Large intestine (tissue), 12 donors: ENCODE measurements at places on chromosomes 2 and 18.

DNA sequence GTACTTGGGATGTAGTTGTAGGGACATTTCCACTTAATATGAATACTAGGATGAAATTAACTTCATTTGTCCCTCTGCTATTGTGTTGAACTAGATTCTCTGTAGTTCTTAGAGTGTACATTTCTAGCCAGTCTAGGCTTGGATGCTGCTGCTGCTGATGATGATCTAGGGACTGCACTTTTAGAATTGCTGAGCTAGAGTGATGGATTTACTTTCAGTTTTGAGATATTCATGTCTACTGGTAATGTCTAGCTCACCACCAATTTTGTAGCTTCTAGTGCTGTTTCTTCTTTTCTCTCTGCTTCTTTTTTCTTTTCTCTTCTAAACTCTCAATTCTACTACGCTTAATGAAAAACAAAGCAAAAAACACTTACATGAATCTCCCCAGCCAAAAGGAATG, 49.4 kb downstream of the MRPS9 start:
- no peak for DNase-seq
- no peaks in the 10 kb centered on the region for H3K27me3 ChIP-seq
- H3K4me1 ChIP-seq = no peaks in the 10 kb centered on the region
- no peak overlapping the region for H3K4me3 ChIP-seq

DNA sequence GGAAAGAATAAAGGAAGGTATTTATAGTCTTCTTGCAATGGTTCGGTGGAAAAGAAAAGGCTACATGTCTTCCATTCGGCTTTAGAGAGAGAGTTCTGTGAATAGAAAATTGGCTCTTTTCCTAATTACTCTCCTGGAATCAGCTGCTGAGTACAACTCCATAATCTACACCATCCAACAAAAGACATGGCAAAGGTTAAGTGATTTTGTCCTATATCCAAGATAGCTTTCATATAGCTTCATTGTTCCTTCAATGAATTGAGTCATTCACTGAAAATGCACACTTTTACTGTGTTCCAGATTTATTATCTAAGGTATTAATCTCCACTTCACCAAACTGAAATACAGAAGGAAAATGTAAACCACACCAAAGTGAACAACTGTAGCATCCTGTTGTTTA, 514.5 kb downstream of the LRRTM4 start:
- no peak overlapping the region for H3K27ac ChIP-seq
- no peak overlapping the region for H3K4me3 ChIP-seq
- no peaks in the 10 kb centered on the region for H3K27me3 ChIP-seq
- H3K4me1 ChIP-seq = no peaks in the 10 kb centered on the region
- DNase-seq = no peak

- no peaks in the 10 kb centered on the region for H3K27me3 ChIP-seq
- H3K4me1 ChIP-seq = peaks cover 16% of the 10 kb centered on the region
- H3K4me3 ChIP-seq = no peak overlapping the region
- H3K36me3 ChIP-seq = no peaks in the 10 kb centered on the region
- no peak for DNase-seq
- H3K27ac ChIP-seq = no peak overlapping the region
Observed at GRCh38 chr18:45517181-45517741, 98.0 kb upstream of the SLC14A2 start.

GRCh38 chr2:236167297-236168109, 683 bp downstream of the GBX2 start:
- H3K27ac ChIP-seq = no peak overlapping the region
- peak; percentile 49 for DNase-seq
- peaks cover 26% of the 10 kb centered on the region for H3K4me1 ChIP-seq
- H3K36me3 ChIP-seq = no peaks in the 10 kb centered on the region
- no peak overlapping the region for H3K4me3 ChIP-seq
- peaks cover 99% of the 10 kb centered on the region for H3K27me3 ChIP-seq

GRCh38 chr18:48771641-48772375, 179.0 kb downstream of the SMAD7 start:
- no peak for DNase-seq
- H3K4me1 ChIP-seq = peaks cover 21% of the 10 kb centered on the region
- H3K27ac ChIP-seq = no peak overlapping the region

DNA sequence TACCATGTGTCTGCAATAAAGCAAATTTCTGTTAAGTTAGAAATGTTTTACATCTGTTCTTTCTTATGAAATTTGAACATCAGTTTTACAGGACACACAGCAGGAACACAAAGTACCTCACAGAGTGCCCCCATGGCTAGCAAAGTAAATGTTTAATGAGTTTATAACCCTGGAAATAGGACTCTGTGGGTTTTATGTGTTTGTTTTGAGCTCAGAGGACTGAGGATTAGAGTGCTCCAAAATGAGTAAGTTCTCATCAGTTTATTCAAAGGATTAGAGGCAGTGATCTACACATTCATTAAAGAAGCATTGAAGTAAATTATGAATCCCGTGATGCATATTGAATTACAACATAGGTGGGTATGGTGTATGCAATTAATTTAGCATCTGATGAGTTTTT, 281.8 kb downstream of the GULP1 start:
- no peak overlapping the region for H3K4me3 ChIP-seq
- H3K27me3 ChIP-seq = no peaks in the 10 kb centered on the region
- no peak overlapping the region for H3K27ac ChIP-seq
- H3K4me1 ChIP-seq = no peaks in the 10 kb centered on the region
- peak; percentile 5 for DNase-seq

DNA sequence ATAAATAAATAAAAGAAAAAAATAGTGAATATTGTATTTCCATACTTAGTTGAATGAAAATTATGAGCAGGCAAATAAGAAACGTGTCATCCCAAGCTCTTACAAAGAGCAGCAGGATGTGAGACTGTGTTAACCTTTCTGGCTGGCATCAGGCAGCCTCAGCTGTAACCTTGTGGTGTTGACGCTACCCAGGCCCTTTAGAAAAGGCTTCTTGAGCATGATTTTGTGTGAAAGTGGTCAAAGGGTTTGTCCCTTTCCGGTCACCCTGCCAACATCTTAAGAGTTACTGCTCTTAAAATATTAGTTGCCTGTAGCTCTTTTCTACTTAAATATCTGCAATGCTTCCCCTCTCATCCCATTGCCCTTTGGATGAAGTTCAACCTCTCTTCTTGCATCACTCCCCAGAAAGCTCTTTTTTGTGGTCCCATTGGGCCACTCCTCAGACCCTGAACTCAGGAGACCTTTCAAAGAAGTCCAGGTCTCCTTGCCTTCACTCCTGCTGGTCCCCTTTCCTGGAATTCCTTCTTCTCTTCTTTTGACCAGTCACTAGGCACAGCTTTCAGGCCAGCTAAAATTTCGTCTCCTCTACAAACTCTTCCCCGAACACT, 35.0 kb downstream of the RHOB start:
- no peak overlapping the region for H3K4me3 ChIP-seq
- DNase-seq = no peak
- H3K27ac ChIP-seq = no peak overlapping the region
- H3K27me3 ChIP-seq = no peaks in the 10 kb centered on the region
- no peaks in the 10 kb centered on the region for H3K4me1 ChIP-seq

- H3K27me3 ChIP-seq = peaks cover 2% of the 10 kb centered on the region
- H3K27ac ChIP-seq = no peak overlapping the region
- H3K4me3 ChIP-seq = no peak overlapping the region
- H3K36me3 ChIP-seq = no peaks in the 10 kb centered on the region
- DNase-seq = no peak
Observed at GRCh38 chr2:9152975-9153642, 53.5 kb upstream of the ASAP2 start.

- H3K4me3 ChIP-seq = no peak overlapping the region
- H3K27me3 ChIP-seq = no peaks in the 10 kb centered on the region
- no peak overlapping the region for H3K27ac ChIP-seq
- H3K4me1 ChIP-seq = no peaks in the 10 kb centered on the region
Observed at GRCh38 chr2:154762638-154763037, 64.1 kb downstream of the KCNJ3 start.

- DNase-seq = no peak
- no peaks in the 10 kb centered on the region for H3K27me3 ChIP-seq
- no peak overlapping the region for H3K27ac ChIP-seq
- no peak overlapping the region for H3K4me3 ChIP-seq
- no peaks in the 10 kb centered on the region for H3K36me3 ChIP-seq
Observed at GRCh38 chr2:1518331-1518803, 105.1 kb downstream of the TPO start.

GRCh38 chr2:41510108-41510507, 537.7 kb upstream of the PKDCC start:
- no peaks in the 10 kb centered on the region for H3K4me1 ChIP-seq
- no peaks in the 10 kb centered on the region for H3K36me3 ChIP-seq
- H3K27me3 ChIP-seq = no peaks in the 10 kb centered on the region
- no peak for DNase-seq
- H3K27ac ChIP-seq = no peak overlapping the region

DNA sequence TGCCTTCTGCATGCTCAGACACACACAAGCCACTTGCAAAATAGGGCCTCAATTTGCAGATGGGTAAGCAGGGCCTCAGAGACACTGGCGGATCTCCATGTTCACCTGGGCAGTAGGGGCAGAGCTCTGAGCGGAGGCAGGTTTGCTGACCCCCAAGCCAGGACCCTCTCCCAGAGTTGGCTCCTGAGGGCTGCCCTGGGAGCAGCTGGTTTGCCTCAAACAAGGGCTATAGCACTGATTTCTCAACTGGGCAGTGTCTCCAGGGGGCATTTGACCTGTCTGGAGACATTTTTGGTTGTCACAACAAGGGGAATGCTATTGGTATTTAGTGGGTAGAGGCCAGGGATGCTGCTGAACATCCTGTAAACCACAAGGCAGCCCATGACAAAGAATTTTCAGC, 11.6 kb downstream of the GLI2 start:
- no peak for DNase-seq
- peaks cover 59% of the 10 kb centered on the region for H3K27me3 ChIP-seq
- H3K27ac ChIP-seq = no peak overlapping the region
- H3K4me3 ChIP-seq = no peak overlapping the region

GRCh38 chr2:61282104-61282590, 120.2 kb downstream of the C2orf74 start:
- no peaks in the 10 kb centered on the region for H3K27me3 ChIP-seq
- H3K36me3 ChIP-seq = peaks cover 32% of the 10 kb centered on the region
- H3K27ac ChIP-seq = no peak overlapping the region
- no peaks in the 10 kb centered on the region for H3K4me1 ChIP-seq

- DNase-seq = peak; percentile 35
- peaks cover 77% of the 10 kb centered on the region for H3K36me3 ChIP-seq
- H3K27me3 ChIP-seq = no peaks in the 10 kb centered on the region
- no peak overlapping the region for H3K27ac ChIP-seq
Observed at GRCh38 chr2:233267516-233268245, 16.2 kb downstream of the ATG16L1 start.

DNA sequence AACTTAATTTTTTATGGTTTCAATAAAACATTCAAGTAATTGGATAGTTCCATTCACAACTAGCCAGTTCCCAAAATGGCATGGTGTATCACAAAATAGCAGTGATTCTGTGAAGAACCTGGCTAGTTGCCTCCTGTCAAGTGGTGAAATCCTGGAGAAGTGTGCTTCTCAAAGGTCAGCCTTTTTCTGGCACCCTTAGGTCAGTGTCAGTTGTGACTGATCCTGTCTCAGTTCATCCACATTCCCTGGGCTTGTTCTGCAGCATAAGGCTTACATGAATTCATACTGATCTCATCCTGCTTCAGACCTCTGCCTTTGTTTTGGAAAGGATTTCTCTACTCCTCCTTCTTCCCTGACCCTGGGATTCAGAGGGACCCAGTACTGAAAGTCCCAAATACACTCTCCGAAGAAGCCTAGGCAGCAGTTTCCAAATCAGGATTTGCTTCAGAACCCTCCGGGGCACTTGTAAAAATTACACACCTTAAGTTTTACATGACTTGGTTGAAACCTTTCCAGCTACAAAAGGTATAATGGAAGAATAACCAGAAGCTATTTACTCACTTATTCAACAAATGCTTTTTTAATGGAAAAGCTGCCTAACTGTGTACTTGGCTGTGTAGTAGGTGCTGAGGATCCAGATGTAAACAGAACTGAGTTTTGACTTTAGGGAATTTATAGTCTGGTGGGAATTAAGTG, 11.0 kb downstream of the MAP3K20 start:
- DNase-seq = no peak
- H3K4me3 ChIP-seq = no peak overlapping the region
- H3K27ac ChIP-seq = no peak overlapping the region
- no peaks in the 10 kb centered on the region for H3K27me3 ChIP-seq
- peaks cover 3% of the 10 kb centered on the region for H3K36me3 ChIP-seq
- no peaks in the 10 kb centered on the region for H3K4me1 ChIP-seq

DNA sequence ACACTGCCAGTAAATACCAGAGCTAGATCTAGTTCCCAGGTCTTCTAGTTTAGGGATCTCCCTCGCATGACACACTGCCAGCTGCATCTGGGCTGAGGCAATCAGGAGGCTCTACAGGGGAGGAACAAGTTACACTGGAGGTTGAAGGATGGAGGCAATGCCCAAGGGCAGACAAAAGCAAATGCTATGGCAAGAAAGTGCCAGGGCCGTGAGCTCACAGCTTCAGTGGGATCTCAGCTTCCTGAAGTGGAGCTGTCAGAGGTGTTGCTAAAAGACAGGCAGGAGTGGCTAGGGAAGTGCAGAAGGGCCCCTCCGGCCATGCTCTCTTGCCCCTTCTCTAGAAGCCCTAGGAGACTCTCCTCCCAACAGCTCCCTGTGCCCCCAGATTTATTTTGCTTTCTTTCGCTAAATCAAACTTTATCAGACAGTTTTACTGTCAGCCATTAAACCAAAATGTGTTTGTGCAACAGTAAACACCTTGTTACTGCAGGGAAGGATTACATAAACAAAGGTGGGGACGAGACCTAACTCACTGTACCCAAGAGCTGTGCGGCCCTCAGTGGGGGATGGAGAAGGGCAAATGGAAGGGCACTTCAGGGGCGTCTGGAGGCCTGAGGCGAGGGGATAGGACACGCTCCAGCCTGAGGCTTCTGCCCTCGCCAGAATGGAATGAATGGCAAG, 39.4 kb upstream of the PKDCC start:
- H3K27ac ChIP-seq = no peak overlapping the region
- H3K36me3 ChIP-seq = no peaks in the 10 kb centered on the region
- H3K27me3 ChIP-seq = no peaks in the 10 kb centered on the region
- no peak overlapping the region for H3K4me3 ChIP-seq
- DNase-seq = no peak
- no peaks in the 10 kb centered on the region for H3K4me1 ChIP-seq

DNA sequence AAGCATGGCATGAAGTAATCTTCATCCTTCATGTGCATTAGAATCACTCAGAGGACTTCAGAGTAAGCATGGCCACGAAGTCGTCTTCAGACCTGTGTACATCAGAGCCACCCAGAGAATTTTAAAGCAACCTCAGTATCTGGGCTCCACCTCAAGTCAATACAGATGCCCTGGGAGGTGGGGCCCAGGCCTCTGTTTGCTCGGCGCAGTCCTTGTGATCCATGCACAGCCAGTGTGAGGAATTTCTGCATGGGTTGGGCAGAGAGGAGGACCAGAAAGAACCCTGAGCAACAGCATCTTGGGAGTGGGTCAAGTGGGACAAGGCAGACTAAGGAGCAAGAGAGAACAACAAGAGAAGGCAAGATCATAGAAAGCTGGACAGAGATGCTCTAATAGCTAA, 220.4 kb upstream of the TMEM200C start:
- no peaks in the 10 kb centered on the region for H3K4me1 ChIP-seq
- no peak for DNase-seq
- H3K4me3 ChIP-seq = no peak overlapping the region
- no peaks in the 10 kb centered on the region for H3K36me3 ChIP-seq
- H3K27ac ChIP-seq = no peak overlapping the region

- H3K36me3 ChIP-seq = no peaks in the 10 kb centered on the region
- no peaks in the 10 kb centered on the region for H3K27me3 ChIP-seq
- no peak overlapping the region for H3K27ac ChIP-seq
- no peaks in the 10 kb centered on the region for H3K4me1 ChIP-seq
Observed at GRCh38 chr2:204583773-204584172, 38.5 kb downstream of the PARD3B start.
